ENCODE measurements at places on chromosomes 7 and 10. TPM values are rescaled to one million over a fixed set of nuclear protein-coding genes. Genes with fewer than 3 reads are reported as not detected.

Gene GPR141
- not detected for total RNA-seq

- no peaks in the 10 kb centered on the region for H3K27me3 ChIP-seq
- peak; percentile 68 for DNase-seq
- peak overlapping the region; percentile 81 for H3K4me3 ChIP-seq
- peaks cover 41% of the 10 kb centered on the region for H3K36me3 ChIP-seq
Observed at GRCh38 chr7:99380032-99380822, 5.7 kb downstream of the ARPC1B start.

DNA sequence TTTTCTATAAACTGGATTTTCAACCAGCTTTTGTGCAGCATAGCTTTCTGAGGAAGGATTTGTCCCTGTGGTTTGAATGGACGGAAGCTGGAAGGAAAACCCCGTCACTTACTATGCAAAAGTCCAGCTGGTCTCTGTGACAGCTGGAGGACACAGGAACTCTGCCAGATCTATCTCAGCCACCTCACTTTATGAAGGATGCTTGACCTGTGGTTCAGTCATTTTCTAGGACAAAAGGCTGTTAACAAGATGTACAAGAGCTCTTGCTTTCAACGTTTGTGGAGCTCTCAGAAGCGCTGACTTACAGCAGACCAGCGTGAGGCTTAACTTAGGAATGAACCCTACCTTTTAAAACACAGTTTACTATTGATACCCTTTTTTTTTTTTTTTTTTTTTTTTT, 90.8 kb downstream of the CREM start:
- no peak overlapping the region for H3K27ac ChIP-seq
- no peak for DNase-seq
- no peak overlapping the region for H3K4me3 ChIP-seq
- peaks cover 4% of the 10 kb centered on the region for H3K36me3 ChIP-seq

Gene AKR1C8
- total RNA-seq = 0.80 TPM

- peaks cover 39% of the 10 kb centered on the region for H3K36me3 ChIP-seq
- no peak for DNase-seq
- H3K4me3 ChIP-seq = no peak overlapping the region
- no peaks in the 10 kb centered on the region for H3K27me3 ChIP-seq
- H3K4me1 ChIP-seq = no peaks in the 10 kb centered on the region
- H3K27ac ChIP-seq = no peak overlapping the region
Observed at GRCh38 chr7:6154542-6155404, 117.7 kb downstream of the CYTH3 start.

Gene GLI3
- 0.02 TPM for total RNA-seq

Gene TMEM130
- total RNA-seq = not detected

DNA sequence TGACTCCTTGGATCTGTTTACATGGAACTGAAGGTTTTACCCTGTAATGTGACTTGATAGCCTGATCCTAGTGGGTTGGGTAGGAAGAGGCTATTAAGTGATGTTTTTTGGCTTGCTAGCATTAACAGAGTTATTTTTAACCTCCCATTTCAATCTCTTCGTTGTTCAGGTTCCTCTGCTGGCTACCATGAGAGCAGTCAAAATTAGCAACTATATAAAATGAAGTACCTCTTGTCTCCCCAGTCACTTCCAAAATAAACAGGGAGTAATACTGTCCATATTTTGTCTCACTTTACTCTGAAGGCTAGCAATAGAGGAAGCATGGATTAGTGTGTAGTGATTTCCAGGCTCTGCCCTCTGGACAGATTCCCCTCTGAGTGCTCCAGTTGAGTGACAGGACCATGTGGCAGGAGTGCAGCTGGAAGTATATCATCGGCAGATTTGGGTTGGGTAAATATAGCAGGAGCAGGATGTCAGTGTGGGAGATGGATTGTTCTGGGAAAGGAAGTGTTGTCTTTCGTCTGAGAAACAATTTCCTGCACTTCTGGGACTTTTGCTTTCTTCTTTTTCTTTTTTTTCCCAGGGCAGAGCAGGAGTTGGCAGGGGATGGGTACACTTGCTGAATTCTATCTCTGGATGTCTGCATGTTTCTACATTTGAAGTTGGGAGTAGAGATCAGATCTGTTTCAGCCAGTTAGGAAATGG, 35.2 kb downstream of the GBF1 start:
- H3K4me1 ChIP-seq = peaks cover 60% of the 10 kb centered on the region
- H3K4me3 ChIP-seq = no peak overlapping the region
- no peak for DNase-seq
- H3K27me3 ChIP-seq = no peaks in the 10 kb centered on the region
- H3K27ac ChIP-seq = peak overlapping the region; percentile 63
- H3K36me3 ChIP-seq = peaks cover 10% of the 10 kb centered on the region

DNA sequence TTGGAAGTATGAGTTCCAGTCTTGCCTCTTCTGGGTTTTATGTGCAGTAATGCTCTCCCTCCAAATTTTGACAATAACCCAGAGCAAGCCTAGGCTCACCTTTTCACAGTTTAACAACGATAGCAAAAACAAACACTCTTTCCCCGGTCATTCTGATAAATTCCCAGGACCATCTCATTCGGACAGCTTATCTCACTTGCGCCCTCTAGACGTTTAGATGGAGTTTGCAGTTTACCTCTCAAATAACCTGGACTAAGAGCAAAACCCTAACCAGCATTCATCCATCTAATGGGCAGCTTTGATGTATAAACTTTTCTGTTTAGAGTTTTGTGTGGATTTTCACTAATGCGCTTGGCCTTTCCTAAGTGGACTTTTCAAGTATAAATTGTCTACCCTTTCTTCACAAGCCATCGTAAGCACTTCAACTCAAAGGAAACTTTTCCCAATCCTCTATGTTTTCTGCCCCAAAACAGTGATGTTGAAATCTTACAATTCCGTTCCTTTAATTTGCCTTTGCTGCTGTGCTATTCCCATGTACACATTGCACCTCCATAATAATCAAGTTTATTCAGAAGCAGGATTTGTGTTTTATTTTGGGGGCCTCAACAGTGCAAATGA, 114.9 kb downstream of the HDAC9 start:
- no peaks in the 10 kb centered on the region for H3K4me1 ChIP-seq
- H3K4me3 ChIP-seq = no peak overlapping the region
- no peak for DNase-seq
- no peaks in the 10 kb centered on the region for H3K27me3 ChIP-seq
- H3K36me3 ChIP-seq = no peaks in the 10 kb centered on the region

DNA sequence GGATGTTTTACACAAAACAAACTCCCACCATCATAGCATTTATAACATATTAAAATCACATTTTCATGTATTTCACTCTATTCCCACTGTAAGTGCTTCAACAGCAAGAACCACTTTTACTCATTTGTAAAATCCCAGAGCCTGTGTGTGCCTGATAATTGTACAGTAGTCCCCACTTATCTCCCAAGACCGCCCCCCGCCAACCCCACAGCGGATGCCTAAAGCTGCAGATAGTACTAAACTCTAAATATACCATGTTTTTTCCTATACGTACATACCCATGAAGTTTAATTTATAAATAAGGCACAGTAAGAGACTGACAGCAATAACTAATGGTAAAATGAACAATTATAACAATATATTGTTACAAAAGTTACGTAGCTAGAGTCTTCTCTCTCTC, 33.5 kb downstream of the EZH2 start:
- H3K36me3 ChIP-seq = peaks cover 7% of the 10 kb centered on the region
- H3K4me1 ChIP-seq = peaks cover 39% of the 10 kb centered on the region
- H3K27ac ChIP-seq = no peak overlapping the region
- no peaks in the 10 kb centered on the region for H3K27me3 ChIP-seq

DNA sequence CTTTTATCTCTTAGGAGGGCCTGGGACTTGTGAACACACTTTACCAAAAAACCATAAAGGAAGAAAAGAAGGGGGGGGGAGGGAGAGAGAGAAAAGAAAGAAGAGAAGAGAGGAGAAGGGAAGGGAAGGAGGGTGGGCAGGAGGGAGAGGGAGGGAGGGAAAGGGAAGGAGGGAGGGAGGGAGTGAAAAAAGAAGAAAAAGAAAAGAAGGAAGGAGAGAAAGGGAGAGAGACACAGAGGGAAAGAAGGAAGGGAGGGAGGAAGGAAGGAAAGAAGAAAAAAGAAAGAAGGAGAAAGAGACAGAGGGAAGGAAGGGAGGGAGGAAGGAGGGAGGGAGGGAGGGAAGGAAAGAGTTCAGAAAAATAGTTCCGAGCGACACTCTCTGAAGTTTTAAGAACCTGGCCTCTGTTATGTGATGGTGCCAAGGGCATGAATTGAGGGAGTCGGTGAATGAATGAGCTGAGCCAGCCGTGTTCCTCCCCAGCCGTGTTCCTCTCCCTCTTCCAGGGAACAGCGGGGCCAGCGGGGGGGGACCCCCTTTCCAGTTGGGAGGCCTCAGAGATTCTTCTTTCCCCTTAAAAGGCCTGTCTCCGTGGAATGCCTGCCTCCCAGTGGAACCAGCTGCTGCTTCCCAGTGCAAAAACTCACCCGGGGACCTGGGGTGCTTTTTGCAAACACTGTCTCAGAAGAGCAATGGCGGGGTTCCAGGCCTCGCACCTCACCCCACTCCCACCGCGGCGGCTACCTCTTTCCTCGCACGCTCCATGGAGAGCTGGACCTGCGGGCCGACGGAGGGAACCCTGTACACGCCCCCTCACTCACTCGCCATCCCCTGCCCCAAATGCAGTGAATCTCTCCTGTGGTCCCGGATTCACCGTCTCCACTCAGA, 84.1 kb downstream of the FOXL3 start:
- H3K36me3 ChIP-seq = no peaks in the 10 kb centered on the region
- H3K27me3 ChIP-seq = no peaks in the 10 kb centered on the region
- DNase-seq = no peak
- peaks cover 2% of the 10 kb centered on the region for H3K4me1 ChIP-seq

DNA sequence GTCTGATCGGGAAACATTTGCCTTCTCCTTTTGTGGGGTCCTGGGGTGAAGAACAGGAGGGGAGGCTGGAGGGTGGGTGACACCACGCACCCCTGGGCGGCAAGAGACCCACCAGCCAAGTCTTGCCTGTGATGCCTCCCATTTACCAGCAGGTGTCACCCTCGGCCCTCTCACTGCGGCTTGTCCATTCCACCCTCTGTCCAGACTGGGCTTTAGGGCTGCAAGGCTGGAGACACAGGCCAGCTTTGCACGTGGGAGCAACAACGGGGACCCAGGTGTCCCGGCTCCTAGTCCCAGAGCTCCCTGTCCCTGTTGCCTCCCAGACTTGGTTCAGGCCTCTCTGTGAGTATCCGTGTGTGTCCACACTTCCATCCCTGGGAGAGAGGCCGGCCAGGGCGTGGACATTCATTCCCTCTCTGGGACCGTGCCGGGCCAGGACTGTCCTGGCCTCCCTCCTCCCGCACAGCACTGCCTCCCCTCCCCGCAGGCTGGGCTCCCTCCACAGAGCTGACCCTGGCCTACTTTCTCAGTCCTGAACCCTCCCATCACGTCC, 36.2 kb upstream of the GTF2IRD1 start:
- H3K4me1 ChIP-seq = no peaks in the 10 kb centered on the region
- H3K27ac ChIP-seq = no peak overlapping the region
- H3K27me3 ChIP-seq = no peaks in the 10 kb centered on the region
- H3K4me3 ChIP-seq = no peak overlapping the region
- no peaks in the 10 kb centered on the region for H3K36me3 ChIP-seq
- DNase-seq = peak; percentile 64

Gene DPP6
- total RNA-seq = not detected

Gene FAM25A
- not detected for total RNA-seq

Gene FBXL13
- total RNA-seq = 0.45 TPM
